ENCODE measurements at places on chromosomes 2 and 18. TPM values are rescaled to one million over a fixed set of nuclear protein-coding genes. Genes with fewer than 3 reads are reported as not detected.

The HOXD1 gene
- polyA plus RNA-seq: not detected

The STK36 gene
- polyA plus RNA-seq: 3.4 TPM

The AQP12B gene
- polyA plus RNA-seq: not detected

The PLCD4 gene
- polyA plus RNA-seq: not detected

The RALB gene
- polyA plus RNA-seq: 113 TPM

The GPR45 gene
- not detected for polyA plus RNA-seq

The SKA1 gene
- 0.74 TPM for polyA plus RNA-seq

The RGPD3 gene
- polyA plus RNA-seq: not detected

The FANCL gene
- 11.8 TPM for polyA plus RNA-seq

The GRB14 gene
- polyA plus RNA-seq: not detected

The NAT8 gene
- not detected for polyA plus RNA-seq

The DES gene
- not detected for polyA plus RNA-seq

The MAP2 gene
- polyA plus RNA-seq: 7.0 TPM

The ALK gene
- polyA plus RNA-seq: not detected

The PMS1 gene
- polyA plus RNA-seq: 23.4 TPM

The CLEC4F gene
- polyA plus RNA-seq: not detected

The SIX3 gene
- not detected for polyA plus RNA-seq

The MAL gene
- polyA plus RNA-seq: 1.0 TPM

The INPP5D gene
- polyA plus RNA-seq: 97.7 TPM

The SH3BP4 gene
- 2.5 TPM for polyA plus RNA-seq

The ADAM23 gene
- polyA plus RNA-seq: 2.1 TPM

DNA sequence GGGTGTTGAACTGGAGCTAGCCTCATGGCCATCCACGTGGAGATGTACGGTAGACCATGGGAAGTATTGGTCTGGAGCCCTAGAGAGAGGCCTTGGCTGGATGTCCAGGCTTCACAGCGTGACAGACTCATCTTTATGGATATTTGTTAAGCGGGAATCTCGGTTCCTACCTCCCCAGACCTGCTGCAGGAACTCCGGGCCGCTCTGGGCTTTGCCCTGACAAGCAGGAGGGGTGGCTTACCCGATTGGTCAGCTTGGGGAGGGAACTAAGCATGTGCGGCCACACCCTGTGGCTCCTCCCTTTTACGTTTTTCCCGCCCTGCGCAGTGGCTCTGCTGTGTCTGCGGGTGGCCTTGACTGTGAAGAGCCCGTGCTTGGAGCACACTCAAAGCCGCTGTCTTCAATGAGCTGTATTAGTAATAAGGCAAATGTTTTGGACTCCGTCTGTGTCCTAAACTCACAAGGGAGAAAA, 52.3 kb downstream of the PAPOLG start:
- no peak for DNase-seq

- no peak for DNase-seq
Observed at GRCh38 chr2:136057802-136058140, 60.2 kb downstream of the CXCR4 start.

DNA sequence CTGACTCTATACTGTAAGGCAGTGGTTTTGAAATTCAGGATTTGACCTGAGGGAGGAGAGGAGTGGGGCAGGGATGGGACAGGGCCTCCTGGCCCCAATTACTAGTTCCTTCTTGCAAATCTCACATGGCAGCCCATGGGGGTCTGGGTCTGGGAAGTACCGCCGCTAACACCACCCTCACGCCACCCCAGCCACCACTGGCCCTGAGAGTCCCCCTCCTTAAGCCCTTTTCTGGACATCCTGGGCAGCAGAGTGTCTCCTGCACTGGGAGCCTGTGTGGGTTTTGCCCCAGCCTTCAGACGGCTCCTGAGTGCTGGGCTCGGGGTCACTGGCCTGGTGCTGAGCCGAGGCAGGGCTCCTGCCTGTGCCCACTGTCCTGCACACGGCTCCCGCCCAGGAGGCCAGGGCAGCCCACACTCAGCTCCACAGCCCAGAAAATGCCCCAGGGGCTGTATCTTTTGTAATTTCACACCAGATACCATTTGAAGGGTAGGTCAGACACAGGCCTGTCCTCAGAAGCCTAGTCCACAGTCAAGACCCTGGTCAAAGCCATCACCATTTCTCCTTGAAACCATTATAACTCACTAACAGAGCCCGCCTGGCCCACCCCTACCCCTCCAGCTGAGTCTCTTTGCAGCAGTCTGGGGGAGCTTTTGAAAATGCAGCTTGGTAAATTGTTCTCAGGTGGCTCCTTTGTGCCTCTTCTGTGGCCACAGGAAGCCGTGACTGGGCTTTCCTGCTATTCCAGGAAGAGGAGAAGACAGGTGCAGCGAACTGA, 55.1 kb downstream of the CYP27C1 start:
- no peak for DNase-seq

GRCh38 chr2:108922141-108922915, 66.7 kb downstream of the EDAR start:
- no peak for DNase-seq

DNA sequence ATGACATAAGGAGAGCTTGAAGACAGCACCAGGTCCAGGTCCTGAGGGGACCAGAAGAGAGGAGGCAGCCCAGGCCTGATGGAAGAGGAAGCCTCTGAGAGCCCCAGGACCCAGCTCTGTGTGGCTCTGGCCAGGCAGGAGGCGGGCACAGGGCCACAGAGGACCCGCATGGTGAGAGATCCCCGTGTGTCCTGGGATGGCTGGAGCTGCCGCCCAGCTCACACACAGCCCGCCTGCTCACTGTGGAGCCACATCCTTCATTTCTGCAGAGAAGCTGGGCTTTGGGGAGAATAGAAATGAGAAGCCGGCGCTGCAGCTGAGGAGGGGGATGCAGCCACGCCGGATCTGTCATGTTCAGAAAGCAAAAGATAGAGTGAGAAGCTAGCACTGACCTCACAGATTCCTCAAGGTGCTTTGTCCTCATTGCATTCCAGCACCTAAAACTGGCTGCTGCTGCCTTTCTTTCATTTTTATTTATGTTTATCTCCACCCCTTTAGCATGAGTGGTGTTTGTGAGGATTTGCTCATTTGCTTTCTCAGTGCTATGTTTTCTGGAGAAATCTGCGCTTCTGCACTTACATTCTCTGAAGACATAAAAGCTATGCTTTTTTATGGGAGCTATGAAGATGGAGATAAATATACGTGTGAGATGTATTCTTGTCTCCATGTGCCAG, 307.6 kb upstream of the MYT1L start:
- no peak for DNase-seq

DNA sequence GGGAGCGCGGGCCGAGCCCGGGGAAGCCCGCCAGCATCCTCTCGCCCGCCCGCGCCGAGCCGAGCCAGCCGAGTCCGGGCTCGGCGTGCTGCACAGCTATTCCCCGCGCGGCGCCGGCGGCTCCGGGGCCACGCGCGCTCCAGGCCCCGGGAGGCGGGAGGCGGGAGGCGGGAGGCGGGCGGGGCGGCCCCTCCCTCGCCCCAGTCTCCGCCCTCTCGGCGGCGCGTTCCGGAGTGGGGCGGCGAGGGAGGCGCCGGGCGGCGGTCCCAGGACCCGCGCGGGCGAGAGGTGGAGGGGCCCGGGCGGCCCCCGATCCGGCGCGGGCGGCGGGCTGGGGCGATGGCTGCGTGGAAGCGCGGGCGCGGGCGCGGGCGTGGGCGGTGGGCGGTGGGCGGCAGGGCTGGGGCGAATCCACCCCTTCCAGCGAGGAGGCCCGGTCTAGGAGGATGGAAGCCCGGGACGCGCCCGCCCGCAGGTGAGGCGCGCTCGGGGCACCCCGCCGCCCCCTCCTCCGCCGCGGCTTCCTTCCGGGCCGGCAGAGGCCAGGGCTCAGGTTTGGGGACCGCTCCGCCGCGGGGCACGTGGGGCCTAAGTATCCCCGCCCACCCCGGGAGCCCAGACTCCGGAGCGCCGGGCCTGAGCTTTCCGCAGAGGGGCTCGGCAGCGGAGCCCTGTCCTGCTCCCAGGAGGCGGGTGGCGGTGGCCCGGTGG, at the start of gene ADCY3:
ADCY3 (minus strand) TSS at position 140 of the 711 bp plus-strand sequence. CDS start 1,250 bp downstream, outside the sequence.
- peak; percentile 60 for DNase-seq

- no peak for DNase-seq
Observed at GRCh38 chr2:165402162-165402561, 67.3 kb upstream of the CSRNP3 start.

GRCh38 chr2:218605432-218605831, 2.3 kb upstream of the PLCD4 start:
- DNase-seq: no peak

- peak; percentile 16 for DNase-seq
Observed at GRCh38 chr18:77133835-77134496, 1.4 kb upstream of the MBP start.

DNA sequence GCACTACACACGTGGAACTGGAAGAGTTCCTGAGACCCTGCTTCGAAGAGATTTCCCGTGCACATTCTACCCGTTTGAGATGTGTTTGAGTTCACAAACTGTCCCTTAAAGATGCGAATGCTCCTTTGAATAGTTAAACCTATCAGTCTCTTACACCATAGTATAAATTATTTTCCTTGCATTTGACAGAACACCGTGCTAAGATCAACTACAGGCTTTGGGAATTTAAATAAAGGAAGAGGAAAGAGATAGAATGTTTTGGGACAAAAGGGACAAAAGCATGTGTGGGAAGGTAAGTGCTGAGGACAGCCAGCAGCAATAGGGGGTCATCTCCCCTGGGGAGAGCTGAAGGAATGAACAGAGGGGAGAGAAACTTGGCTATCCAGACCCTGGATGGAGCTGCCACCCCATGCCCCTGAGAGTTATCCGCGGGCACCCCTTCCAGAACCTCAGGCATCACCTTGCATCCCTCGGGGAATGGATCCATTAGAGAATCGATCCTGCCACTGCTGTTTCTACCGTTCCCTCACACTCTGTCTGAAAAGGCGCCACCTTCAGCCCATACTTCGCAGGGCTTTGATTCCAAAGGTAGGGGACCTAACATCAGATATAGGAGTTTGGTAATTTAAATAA, 888 bp upstream of the ADCY3 start:
- no peak for DNase-seq

GRCh38 chr2:197889041-197889440, 84.6 kb downstream of the PLCL1 start:
- no peak for DNase-seq

- DNase-seq: no peak
Observed at GRCh38 chr18:66582211-66582610, 21.7 kb downstream of the CDH19 start.

- DNase-seq: no peak
Observed at GRCh38 chr2:84719434-84719833, 161.4 kb downstream of the TRABD2A start.

GRCh38 chr2:100993294-100993693, 8.8 kb upstream of the RPL31 start:
- no peak for DNase-seq

- DNase-seq: peak; percentile 28
Observed at GRCh38 chr2:168456521-168457189, 583 bp downstream of the CERS6 start.

DNA sequence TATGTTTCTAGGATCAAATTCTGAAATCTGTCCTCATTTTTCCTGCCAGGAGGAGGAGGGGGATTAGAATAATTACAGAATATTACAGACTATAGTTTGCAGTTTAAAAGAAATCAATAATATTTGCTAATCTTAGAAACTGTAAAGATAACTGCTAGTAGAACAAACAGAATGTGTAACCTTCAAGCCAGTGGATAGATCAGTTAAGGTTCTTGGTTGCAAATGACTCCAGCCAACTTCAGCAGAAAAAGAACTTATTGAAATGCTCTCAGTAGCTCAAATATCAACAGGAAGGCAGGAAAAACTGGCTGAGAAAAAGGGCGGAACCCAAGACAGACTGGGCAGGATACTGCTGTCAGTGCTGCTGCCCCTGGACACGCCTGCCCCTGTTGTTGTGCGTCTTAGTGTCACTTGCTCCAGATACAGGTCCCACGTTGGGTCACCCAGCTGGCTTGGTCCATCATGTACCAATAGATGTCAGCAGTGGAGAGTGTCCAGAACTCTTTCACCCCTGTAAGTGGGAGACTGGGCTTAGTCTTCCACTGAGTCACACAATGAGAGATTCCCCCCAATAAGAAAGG, 10.2 kb downstream of the NMUR1 start:
- no peak for DNase-seq

- no peak for DNase-seq
Observed at GRCh38 chr2:240252872-240253511, 112.5 kb upstream of the OTOS start.

- DNase-seq: no peak
Observed at GRCh38 chr18:69674292-69674877, 273.3 kb downstream of the CD226 start.

- DNase-seq: no peak
Observed at GRCh38 chr18:64202863-64203262, 54.0 kb upstream of the LINC00305 start.

GRCh38 chr2:142423603-142424002, 292.8 kb upstream of the LRP1B start:
- no peak for DNase-seq

GRCh38 chr2:100192825-100193224, 50.4 kb upstream of the AFF3 start:
- no peak for DNase-seq

All from naive B cell (primary cell).